ENCODE measurements at places on chromosomes 6 and 20. TPM values are rescaled to one million over a fixed set of nuclear protein-coding genes. Genes with fewer than 3 reads are reported as not detected.

SEMG1 gene
- not detected for total RNA-seq

DNA sequence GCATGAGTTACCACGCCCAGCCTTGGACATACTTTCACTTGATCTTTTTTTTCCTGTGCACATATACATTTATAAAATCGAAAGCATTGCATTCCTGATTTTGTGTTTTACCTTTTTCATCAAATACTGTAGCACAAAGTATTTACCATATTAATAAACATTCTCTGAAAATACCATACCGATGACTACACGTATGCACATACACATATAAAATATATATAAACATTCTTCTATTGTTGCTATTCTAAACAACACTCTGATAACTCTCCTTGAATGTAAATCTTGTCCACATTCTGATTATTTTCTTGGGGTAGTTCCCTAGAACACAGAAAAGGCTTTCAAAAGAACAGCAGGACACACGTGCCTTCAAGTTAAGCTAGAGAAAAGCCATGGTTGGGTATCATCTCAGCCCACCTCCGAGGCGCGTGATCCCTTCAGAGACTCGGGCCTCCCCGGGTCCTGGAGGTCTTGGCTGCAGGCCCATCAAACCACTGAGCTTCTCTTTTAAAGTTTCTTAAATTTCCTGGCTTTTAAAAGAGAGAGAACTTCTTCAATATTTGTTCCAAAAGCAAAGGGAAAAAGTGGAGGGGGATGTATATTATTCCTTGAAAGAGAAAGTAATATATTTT, 198.1 kb downstream of the MYLK4 start:
- no peak for DNase-seq

TBXT gene
- total RNA-seq: 44.8 TPM

DNA sequence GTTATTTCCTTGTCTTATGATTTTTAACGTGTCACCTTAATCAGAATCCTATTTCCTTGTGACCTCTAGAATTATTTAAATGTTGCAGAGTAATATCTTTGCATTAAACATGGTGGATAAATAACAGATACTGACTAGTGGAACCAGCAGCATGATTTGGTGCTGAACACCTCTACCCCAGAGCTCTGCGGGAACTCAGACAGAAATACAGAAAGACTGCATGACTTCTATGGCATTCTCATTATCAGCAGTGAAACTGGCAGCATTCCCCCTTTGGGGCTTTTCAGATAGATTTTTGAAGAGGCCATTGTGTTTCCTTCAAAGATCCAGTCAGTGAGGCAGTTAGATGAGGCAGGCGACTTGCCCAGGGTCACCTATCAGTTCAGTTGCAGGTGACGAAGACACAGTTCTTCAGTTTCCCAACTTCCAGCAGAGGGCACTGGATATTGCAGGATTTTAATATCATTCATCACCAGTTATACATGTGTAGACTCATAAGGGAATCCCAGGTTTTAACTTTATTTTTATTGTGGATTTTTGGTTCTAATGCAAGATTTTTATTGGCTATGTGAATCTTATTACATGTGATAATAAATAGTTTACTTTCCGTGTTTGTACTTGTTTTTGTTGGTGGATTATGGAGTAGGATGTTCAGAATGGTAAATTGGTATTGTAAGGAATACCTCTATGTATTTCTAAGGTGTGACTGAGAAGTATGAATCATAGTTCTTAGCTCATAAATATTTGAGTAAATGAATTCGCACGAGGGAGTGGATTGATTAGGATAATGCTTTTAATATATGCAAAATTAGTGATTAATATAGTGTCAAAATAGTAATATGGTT, 81.3 kb downstream of the AFDN start:
- no peak for DNase-seq

- no peak for DNase-seq
Measured at GRCh38 chr6:99013661-99014060, 65.9 kb upstream of the FBXL4 start.

DNA sequence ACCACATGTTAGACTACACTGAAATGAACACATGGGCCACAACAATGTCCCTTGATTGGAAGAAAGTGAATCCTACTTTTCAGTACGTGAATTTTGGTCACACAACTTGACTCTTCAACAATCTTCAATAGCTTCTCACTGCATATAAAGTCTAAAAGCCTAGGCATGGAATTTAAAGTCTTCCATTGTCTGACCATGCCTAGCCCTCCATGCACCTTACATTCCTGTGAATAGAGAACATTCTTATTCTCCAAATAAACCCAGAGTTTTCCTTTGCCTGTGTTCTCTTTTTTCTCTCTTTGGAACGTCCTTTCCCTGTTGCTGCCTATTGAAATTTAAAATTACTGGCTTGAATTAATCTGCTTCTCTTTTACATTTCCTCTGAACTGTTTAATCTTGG, 207.5 kb downstream of the ASCC3 start:
- DNase-seq: no peak

- DNase-seq: no peak
Measured at GRCh38 chr20:24169256-24169655, 180.7 kb upstream of the GGTLC1 start.

- DNase-seq: no peak
Measured at GRCh38 chr6:167027772-167028171, 28.6 kb downstream of the CEP43 start.

GRCh38 chr6:4670824-4671409, 105.3 kb upstream of the CDYL start:
- DNase-seq: no peak
